Naive B cell (primary cell): ENCODE measurements at places on chromosomes 1 and 21.

DNA sequence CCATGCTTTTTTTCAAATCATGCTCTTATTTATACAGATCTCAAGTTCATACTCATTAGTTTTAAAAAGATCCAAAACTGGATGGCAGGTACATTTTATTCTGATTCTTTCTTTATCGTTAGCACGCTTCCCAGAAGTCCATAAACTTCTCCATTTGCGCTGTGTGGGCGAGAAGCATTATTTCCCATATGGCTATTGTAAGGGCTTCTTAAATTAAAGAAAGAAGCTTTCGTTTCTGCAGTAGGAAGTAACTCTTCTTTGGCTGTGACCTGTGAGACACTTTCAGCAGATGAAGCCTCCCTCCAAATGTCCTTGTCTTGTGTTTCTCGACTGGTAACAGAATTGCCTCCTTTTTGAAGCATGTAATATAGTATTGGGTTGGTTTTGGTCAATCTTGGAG lies 100.2 kb downstream of the NRIP1 start:
- no peak overlapping the region for H3K27ac ChIP-seq
- H3K36me3 ChIP-seq = peaks cover 25% of the 10 kb centered on the region
- H3K4me1 ChIP-seq = peaks cover 5% of the 10 kb centered on the region
- no peaks in the 10 kb centered on the region for H3K27me3 ChIP-seq

GRCh38 chr1:174445351-174445750 lies 2.4 kb upstream of the GPR52 start:
- H3K36me3 ChIP-seq = no peaks in the 10 kb centered on the region
- H3K4me1 ChIP-seq = peaks cover 13% of the 10 kb centered on the region
- no peak for DNase-seq
- H3K27me3 ChIP-seq = no peaks in the 10 kb centered on the region

- peak overlapping the region; percentile 85 for H3K4me3 ChIP-seq
- peak; percentile 14 for DNase-seq
- H3K27ac ChIP-seq = peak overlapping the region; percentile 89
- peaks cover 33% of the 10 kb centered on the region for H3K4me1 ChIP-seq
Measured at GRCh38 chr21:31660259-31660565, 719 bp downstream of the SOD1 start.

GRCh38 chr1:35592991-35593769 lies 20.1 kb downstream of the TFAP2E start:
- no peak overlapping the region for H3K4me3 ChIP-seq
- no peak overlapping the region for H3K27ac ChIP-seq
- no peak for DNase-seq
- H3K36me3 ChIP-seq = peaks cover 5% of the 10 kb centered on the region
- no peaks in the 10 kb centered on the region for H3K27me3 ChIP-seq

- H3K4me1 ChIP-seq = no peaks in the 10 kb centered on the region
- H3K27me3 ChIP-seq = no peaks in the 10 kb centered on the region
- H3K36me3 ChIP-seq = no peaks in the 10 kb centered on the region
- no peak for DNase-seq
Measured at GRCh38 chr1:70567167-70567566, 156.1 kb downstream of the CTH start.

- no peaks in the 10 kb centered on the region for H3K27me3 ChIP-seq
- no peaks in the 10 kb centered on the region for H3K36me3 ChIP-seq
- DNase-seq = no peak
- H3K27ac ChIP-seq = peak overlapping the region; percentile 17
Measured at GRCh38 chr1:235408503-235408960, 41.3 kb downstream of the TBCE start.

DNA sequence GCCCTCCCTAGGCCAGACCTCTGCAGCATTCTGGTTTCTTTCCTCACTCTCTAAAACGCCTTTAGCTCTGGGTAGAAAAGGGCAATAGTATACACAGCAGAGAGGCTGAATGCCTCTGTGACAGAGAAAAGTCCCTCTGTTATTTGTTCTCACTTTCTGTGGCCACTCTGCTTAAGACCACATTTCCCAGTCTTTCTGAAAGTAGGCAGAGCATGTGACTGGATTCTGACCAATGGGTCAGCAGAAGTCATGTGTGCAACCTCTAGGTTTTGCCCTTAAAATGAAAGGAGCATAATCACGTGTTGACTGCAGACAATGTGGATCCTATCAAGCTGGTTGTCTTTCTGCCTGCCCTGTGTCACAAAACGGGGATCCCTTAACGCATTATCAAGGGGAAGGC lies 79.7 kb upstream of the MARK1 start:
- H3K36me3 ChIP-seq = no peaks in the 10 kb centered on the region
- H3K4me3 ChIP-seq = no peak overlapping the region
- no peak overlapping the region for H3K27ac ChIP-seq
- DNase-seq = no peak
- no peaks in the 10 kb centered on the region for H3K4me1 ChIP-seq

DNA sequence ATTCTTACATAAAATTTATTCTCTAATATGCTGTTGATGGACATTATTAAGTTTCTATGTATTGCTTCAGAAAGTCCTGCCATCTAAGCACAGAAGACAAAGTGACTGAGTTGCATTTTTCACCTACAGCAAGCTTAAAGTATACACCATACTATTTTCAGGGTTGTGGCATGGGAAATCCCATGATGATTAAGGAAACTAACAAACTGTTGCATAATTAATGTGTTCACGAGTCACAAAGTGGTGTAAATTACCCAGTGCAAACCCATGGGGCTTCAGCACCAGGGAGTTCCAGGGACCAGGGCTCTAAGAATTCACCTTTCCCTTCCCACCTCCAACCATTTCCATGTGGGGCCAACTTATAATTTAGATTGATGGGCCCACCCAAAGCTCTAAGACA lies 81.9 kb upstream of the NR5A2 start:
- H3K27me3 ChIP-seq = peaks cover 29% of the 10 kb centered on the region
- H3K36me3 ChIP-seq = no peaks in the 10 kb centered on the region
- no peak overlapping the region for H3K4me3 ChIP-seq
- no peak overlapping the region for H3K27ac ChIP-seq
- no peak for DNase-seq

DNA sequence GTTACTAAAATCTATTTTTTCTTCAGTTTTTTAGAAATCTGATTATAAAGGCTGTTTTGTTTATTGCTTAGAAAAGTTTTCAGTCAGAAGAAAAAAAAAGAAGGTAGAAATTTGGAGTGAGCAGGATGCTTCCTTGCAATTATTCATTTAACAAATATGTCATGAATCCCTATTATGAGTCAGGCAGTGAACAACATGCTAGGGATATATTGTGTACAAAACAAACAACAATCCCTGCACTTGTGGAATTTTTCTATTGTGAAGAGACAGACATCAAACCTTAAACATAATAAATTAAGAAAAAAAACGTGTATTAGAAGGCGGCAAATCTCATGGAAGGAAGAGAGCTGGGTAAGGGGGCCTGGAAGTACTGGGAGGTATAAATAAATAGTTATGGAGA lies 664.1 kb upstream of the CAMK1G start:
- no peaks in the 10 kb centered on the region for H3K36me3 ChIP-seq
- no peak overlapping the region for H3K27ac ChIP-seq
- no peak overlapping the region for H3K4me3 ChIP-seq
- DNase-seq = no peak
- H3K4me1 ChIP-seq = no peaks in the 10 kb centered on the region

DNA sequence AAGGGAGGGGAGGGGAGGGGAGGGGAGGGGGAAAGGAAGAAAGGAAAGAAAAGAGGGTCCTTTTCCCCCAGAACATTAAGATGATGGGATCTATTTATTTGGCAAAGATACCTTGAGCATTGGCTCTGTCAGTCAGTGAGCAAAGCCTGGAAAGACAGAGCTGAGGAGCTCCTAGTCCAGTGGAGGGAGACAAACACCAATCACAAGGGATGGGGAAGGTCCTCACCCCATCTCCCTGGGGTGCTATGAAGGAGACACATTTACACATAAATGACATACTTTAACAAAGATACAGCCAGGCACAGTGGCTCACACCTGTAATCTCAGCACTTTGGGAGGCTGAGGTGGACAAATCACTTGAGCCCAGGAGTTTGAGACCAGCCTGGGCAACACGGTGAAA lies 154.9 kb upstream of the TIAM1 start:
- H3K27me3 ChIP-seq = no peaks in the 10 kb centered on the region
- no peaks in the 10 kb centered on the region for H3K36me3 ChIP-seq
- no peak for DNase-seq
- H3K4me3 ChIP-seq = no peak overlapping the region
- no peak overlapping the region for H3K27ac ChIP-seq
